ENCODE measurements at places on chromosomes 6 and 20. TPM values are rescaled to one million over a fixed set of nuclear protein-coding genes. Genes with fewer than 3 reads are reported as not detected.

DNA sequence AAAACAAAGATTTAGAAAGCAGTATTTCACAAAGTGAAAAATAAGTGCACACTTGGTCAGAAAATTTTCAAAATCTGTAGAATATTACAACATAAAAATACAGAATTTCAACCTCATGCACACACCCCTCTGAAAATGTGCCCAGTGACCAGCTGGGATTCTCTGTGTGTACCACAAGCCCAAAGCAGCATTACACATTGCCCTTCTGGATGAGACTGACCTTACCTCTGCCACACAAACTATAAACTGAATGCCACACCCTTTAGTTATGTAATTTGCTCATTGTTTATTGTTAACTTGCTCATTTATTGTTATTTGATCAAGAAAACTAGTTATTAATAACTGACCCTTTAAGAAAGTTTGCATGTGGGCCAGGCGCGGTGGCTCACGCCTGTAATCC is 303.0 kb downstream of the FOXC1 start:
- no peak for DNase-seq

The EYA2 gene
- 24.9 TPM for polyA plus RNA-seq

GRCh38 chr6:11367638-11368199 is 135.3 kb upstream of the NEDD9 start:
- DNase-seq = no peak

- no peak for DNase-seq
These were observed 130.0 kb downstream of the BTBD9 start for GRCh38 chr6:38509713-38510112.

DNA sequence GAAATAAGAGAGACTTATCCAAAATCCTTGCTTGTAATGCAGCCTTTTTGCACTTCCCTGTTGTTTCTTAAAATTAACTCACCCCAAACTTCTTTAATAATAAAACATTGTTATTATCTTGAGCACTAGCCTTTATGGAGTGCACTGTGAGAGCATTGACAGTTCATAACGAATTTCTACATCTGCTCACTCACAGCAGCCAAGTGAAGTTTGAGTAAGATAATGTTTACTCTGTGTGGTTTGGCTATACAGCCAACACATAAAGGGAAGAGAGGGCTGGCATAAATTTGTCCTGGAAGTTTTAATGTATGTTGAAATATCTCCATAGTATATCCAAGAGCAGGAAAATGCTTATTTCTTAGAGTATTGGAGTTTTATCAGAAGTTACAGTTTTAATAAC is 227.9 kb downstream of the FRK start:
- no peak for DNase-seq

The CRISP3 gene
- polyA plus RNA-seq = not detected

DNA sequence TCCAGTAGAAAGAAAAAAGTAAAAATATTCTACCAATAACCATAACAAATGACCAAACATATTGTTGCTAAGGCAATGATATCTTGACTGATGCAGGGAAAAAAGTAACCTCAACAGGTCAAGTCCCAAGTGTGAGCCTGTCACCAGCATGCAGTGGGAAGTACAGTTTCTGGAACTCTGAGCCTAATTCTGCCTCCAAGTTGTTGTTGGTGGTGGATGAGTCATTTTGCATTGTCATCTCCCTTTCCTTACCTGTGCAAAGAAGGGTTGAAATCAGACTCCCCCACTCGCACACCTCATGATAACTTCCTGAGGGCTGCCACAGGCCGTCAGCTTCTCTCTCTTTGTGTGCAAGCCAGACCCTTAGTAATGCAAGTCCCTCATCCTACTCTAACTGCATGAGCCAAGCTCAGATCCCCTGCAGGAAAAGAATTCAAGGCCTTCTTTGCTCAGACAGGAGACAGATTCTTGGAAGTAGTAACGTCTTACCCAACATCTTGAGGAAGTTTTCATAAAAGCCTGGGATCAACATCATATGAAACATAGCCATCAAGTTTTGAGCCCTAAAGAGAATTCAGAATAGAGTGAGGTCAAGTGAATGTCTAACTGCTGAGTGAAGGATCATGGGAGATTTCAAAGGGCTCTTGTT is 207.6 kb upstream of the FOXA2 start:
- no peak for DNase-seq

- DNase-seq = no peak
These were observed 377.1 kb downstream of the FOXA2 start for GRCh38 chr20:22207280-22207679.

DNA sequence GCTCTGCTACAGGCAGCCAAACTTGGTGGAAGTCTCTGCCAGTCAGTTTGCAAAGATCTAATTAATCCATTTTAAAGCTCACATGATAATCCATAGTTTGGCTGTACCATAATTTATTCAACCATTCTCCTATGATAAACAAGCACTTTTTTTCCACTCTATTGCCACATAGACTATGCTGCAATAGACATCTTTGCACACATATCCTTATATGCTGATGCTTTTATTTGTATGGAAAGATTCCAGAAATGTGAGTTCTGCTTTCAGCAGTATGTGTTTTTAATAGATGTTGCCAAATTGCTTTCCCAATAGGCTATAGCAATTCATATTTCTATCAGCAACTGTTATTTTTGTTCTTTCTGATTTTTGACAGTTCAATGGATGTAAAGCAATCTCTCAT is 628.0 kb downstream of the KIF16B start:
- DNase-seq = no peak

The TTLL9 gene
- polyA plus RNA-seq = 0.41 TPM

The FAM209B gene
- polyA plus RNA-seq = not detected

The MLIP gene
- 1.6 TPM for polyA plus RNA-seq

The MAP1LC3A gene
- polyA plus RNA-seq = 298 TPM

- no peak for DNase-seq
These were observed 65.2 kb downstream of the RIPOR3 start for GRCh38 chr20:50625986-50626677.

GRCh38 chr6:43367245-43367984 is 2.0 kb downstream of the ZNF318 start:
- no peak for DNase-seq

DNA sequence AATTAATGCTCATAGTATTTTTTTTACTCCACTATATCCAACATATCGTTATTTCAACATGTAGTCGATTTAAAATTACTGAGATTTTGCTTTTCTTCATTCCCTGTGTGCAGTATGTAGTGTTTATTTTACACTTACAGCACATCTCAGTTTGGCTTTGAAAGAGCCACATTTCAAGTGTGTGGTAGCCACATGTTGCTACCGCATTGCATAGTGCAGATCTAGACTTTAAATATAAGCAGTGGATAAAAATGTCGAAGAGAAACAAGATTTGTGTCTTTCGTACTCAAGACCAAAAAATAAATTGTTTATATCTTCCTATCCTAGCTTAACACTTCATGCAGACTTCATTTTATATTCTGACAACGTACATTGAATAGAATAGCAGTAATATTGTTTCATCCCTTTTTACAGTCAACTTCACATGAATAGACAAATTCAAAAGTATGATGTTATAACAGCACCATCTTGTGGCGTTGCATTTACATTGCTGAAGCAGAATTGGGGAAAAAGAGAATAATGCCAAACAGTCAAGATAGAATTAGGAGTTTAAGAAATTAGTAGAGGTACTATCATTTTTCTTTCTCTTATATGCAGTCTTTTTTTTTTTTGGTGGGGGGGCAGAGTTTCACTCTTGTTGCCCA is 29.9 kb downstream of the FBXO5 start:
- peak; percentile 70 for DNase-seq

All from brain (organoid and tissue), 16 donors.